ENCODE measurements at places on chromosomes 4 and X.

DNA sequence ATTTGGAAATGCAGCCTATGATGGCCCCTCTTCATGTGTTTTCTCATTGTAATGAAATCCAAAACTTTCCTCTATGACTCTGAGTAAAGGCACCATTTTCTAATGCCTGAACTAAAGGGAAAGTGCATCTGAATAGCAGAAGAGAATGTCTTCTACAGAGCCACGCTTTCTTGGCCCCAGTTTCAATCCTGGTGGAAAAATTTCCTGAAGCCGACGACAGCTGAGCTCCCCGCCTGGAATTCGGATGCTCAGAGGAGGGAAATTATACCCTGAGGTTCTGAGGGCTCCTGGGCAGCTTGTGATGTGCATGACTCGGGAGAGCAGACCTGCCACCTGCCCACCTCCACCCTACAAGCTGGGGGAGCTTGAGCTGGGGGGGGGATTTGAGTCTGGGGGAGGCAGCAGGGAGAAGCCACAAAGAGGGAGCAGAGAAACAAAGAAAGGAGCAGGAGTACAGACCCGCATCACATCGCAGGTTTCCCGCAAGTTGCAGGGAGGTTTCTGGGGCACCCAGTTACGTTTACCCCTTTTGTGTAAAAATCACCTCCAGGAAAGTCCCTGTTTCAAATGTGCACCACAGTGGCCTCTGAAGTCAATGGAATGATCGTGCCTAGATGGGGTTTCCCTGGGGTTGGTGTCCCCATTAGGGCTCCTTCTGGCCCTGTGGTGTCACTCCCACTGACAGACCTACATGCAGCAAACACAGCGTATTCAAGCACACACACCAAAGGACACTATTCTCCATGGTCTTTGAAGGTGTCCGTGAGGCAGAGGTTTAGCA lies 145.6 kb upstream of the RBPJ start:
- DNase-seq = no peak

GRCh38 chrX:13170966-13171558 lies 126.6 kb upstream of the FAM9C start:
- DNase-seq = no peak

- DNase-seq = no peak
Observed at GRCh38 chrX:84336646-84337045, 148.6 kb upstream of the RPS6KA6 start.

GRCh38 chr4:4677556-4678522 lies 136.0 kb upstream of the STX18 start:
- DNase-seq = no peak

DNA sequence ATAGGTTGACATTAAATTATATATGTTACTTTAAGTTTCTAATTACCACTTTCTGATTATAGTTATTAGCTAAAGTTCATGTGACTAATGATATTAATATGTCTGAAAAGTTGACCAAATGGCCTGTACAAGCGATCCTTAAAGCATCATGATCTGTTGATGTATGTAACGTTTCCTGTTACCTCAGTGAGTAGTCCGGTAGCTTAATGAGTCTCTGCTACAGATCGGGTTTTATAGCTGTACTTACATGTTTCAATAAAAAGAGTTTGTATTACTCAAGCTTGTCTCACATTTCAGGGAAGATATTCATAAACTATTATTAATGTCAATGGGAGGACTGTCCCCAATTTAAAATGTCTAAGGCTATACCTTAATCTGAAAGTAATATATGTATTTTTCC lies 246.3 kb downstream of the PPP3CA start:
- DNase-seq = no peak

DNA sequence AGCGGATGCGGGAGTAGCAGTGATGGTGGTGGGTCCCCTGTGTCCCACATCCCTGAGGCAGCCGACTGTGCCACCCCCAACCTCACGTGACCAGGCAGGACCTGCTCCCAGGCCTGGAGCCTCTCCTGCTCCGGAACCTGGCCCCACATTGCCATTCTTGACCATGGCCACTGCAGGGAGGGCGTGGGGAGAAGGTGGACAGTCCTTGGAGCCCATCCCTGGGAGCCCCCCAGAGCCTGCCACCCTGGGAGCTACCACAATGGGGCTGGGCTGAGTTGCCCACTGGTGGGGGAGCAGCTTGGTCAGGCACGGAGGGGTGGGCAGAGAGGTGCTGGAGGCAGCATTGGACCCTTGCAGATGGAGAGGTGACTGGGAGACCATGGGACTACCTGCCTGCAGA lies 36.8 kb downstream of the TMPRSS11A start:
- DNase-seq = no peak

DNA sequence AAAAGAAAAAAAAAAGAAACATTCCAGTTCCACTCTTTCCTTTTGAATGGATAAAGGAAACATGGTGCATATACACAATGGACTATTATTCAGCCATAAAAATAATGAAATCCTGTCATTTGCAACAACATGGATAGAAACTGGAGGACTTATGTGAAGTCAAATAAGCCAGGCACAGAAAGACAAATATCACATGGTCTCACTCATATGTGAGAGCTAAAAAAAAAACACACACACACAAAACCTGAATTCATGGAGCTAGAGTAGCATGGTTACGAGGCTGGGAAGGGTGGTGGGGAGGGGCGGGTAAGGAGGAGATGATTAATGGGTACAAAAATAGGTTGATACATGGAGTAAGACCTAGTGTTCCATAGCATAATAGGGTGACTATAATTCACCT lies 22.4 kb upstream of the SH3KBP1 start:
- DNase-seq = no peak

GRCh38 chr4:3136454-3136853 lies 62.0 kb downstream of the HTT start:
- no peak for DNase-seq

GRCh38 chr4:132101526-132101925 lies 1047.6 kb upstream of the PCDH10 start:
- DNase-seq = no peak

DNA sequence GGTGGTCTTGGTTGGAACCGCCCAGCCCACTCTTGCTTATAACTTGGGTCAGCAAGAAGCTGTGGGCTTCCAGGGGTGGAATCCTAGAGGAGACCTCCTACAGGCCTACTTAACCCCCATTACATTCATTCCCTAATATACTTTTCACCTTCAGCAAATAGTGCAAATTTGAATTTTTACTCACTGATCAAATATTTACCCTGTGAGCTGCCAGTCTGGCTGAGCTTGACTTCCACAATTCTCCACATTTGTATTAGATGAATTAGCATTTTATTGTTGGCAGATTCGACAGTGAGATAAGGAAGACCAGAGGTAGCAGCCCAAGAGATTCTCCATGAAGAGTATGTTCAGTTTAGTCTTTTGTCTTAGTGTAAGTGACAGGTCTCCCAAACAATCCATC lies 199.6 kb downstream of the BCOR start:
- no peak for DNase-seq

DNA sequence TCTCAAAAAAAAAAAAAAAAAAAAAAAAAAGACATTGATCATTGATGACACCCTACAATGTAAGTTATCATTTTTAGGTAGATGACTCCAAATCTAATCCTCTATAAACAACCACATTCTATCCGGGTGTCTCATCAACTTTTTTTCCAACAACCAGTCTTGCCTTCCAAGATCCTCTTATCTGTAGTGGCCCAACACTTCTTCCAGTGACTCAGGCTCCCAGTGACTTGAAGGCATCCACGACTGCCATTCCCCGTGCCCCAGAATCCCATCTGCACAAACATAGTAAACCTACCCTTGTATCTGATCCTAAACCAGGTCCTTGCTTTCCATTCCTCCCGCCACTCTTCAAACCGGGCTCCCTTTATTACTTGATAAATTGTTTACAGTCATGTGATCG lies 15.6 kb upstream of the TSPAN5 start:
- no peak for DNase-seq

- no peak for DNase-seq
Observed at GRCh38 chr4:94828882-94829281, 71.1 kb downstream of the BMPR1B start.

- no peak for DNase-seq
Observed at GRCh38 chr4:186651624-186652023, 72.0 kb downstream of the FAT1 start.

DNA sequence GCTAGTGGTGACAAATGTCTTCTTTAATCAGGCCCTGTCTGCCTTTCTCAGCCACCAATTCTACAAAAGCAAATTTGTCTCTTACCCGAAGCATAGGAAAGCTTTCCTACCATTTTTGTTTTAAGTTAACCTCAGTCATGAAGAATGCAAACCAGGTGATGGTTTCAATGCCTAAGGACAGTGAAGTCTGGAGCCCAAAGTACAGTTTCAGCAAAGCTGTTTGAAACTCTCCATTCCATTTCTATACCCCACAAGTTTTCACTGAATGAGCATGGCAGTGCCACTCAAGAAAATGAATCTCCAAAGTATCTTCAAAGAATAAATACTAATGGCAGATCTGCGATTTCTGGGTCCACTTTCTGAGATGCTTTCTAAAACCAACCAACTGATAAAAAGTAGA lies 23.9 kb downstream of the SRD5A3 start:
- DNase-seq = no peak

- no peak for DNase-seq
Observed at GRCh38 chrX:118212817-118213183, 96.2 kb upstream of the KLHL13 start.

DNA sequence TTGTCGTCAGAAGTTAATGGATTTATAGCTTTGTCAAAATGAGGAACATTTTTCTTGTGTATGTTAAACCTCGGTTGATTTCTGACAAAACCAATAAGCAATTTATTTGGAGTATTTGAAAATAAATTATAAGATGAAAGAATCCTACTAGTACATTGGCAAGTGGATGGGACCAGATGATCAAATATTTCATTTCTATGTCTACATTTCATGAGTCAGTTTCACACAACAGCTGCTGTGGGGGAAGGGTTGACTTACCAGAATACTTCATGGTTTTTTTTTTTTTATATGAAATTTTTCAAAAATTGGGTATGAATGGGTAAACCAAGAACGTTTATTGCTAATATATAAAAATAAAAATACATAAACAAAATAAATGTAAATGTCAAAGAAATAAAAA lies 39.4 kb downstream of the RAPGEF2 start:
- no peak for DNase-seq

DNA sequence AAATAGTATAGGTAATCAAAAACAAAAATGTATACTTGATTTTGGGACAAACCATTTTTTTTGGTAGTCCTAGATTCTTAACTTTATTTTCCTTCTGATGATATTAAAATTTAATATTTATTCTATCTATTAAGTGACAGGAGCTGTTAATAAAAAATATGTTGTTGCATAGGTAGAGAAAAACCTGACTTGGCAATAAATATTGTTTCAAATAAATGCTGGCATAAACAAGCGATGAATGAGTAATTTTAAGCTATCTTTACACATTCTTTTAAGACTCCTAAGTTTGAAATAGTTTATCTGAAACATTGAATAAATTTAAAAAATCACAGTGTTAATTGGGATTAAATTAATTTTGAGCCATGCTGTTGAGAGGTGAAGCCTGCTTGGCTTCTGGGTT lies 114.6 kb downstream of the GC start:
- DNase-seq = no peak

DNA sequence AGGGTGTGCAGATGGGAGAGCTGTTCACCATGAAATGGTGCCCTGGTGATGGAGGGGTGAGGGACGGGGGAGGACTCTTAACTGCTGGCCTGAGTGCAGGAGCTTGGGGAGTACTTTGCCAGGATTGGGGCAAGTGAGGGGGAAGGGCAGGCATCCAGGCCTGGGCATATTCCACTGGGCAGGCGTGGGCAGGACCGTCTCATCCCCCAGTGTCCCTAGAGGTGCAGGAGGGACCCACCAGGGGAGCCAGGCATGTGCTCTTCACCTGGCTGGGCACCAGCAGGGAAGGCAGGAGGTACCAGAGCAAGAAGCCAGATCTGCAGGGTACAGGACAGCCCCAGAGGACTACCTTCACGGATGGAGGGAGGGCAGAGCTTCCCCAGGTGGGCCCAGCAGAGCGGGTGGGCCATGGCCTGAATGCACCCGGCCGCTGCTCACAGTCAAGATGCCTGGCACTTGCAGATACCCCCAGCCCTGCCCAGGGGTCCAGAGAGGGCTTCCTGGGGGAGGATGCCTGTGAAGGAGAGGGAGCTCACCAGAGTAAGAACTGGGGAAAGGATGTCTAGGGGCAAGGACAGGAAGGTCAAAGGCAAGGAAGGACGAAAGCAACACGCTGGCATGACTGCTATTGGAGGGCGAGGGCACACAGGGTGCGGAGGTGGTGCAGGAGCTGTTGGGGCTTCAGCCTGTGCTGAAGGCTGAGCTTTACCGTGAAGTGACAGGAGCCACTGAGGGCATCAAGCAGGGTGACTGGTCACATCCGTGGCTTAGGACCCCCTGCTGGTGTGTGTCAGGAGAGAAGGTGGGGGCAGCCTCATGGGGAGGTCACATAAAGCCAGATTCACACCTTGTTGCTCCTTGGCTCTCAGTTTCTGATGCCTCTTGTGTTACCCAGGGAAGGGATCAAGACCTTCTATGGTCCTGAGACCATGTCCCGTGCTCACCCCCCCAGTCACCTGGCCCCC lies 68.2 kb upstream of the NKX1-1 start:
- DNase-seq = no peak

- no peak for DNase-seq
Observed at GRCh38 chrX:109345856-109346255, 136.0 kb downstream of the GUCY2F start.

GRCh38 chr4:18664171-18664570 lies 642.6 kb upstream of the LCORL start:
- DNase-seq = no peak

- DNase-seq = no peak
Observed at GRCh38 chr4:76987153-76987591, 37.6 kb downstream of the SEPTIN11 start.

DNA sequence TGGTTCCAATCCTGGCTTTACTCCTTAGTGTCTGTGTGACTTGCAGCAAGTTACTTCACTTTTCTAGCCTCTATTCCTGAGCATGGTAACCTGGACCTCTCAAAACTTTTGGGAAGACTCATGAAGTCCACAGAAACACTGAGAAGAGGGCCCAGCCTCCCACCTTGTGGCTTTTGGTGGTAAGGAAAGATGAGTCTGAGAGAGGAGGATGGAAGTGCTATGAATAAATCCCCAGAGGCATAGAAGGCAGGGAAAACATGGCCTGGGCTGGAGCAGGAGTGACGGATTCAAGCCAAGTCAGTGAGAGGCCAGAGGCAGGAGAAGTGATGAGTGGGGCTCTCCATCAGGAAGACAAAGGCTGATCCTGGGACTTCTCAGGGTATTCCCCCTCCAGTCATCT lies 10.9 kb upstream of the MAGEA4 start:
- DNase-seq = no peak

DNA sequence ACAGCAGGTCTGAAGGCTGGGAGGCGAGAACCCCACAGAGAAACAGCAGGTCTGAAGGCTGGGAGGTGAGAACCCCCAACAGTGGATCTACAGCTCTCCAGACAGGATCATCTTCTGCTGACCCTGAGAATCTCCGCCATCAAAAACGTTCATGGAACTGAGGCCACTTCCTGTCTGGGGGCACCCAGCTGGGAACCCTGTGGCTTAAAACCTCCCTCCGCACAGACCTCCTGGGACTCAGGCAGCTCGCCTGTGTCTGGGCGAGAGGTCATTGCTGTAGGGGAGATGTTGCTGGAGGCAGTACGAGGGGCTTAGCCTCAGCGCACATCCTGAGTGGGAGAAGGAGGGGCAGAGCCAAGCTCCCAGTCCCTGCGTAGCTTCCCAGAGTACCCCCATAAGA lies 15.1 kb upstream of the CLDN24 start:
- no peak for DNase-seq
